ENCODE measurements at places on chromosomes 4 and X.

DNA sequence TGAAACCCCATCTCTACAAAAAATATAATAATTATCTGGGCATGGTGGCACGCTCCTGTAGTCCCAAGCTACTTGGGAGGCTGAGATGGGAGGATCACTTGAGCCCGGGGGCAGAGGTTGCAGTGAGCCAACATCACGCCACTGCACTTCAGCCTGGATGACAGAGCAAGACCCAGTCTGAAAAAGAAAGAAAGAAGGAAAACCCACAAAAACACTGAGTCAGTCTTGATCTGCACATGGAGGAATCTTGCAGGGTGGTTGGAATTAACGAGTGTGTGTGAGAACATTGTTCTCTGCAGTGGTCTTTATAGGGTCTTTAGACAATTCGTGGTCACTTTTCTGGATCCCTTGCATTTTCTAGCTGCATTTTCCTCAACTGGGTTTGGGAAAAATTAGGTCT is 23.2 kb downstream of the ADD1 start:
- DNase-seq = no peak

DNA sequence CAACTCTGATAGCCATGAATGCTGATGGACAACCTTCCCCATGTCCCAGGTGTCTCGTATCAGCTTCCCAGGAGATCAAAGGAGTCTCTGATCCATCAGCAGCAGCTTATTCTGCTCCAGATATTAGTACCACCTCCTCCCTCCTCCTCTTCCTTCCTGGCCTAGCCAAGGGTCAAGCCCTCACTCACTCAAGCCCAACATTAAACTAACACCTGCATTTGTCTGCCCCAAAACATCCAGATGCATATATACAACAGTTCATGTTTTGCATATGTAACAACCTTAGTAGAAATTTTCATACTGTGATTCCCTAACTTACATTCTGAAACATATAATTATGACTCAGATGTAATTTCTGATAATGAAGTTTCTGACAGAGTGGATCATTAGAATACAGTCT is 29.9 kb downstream of the BCLAF3 start:
- no peak for DNase-seq

DNA sequence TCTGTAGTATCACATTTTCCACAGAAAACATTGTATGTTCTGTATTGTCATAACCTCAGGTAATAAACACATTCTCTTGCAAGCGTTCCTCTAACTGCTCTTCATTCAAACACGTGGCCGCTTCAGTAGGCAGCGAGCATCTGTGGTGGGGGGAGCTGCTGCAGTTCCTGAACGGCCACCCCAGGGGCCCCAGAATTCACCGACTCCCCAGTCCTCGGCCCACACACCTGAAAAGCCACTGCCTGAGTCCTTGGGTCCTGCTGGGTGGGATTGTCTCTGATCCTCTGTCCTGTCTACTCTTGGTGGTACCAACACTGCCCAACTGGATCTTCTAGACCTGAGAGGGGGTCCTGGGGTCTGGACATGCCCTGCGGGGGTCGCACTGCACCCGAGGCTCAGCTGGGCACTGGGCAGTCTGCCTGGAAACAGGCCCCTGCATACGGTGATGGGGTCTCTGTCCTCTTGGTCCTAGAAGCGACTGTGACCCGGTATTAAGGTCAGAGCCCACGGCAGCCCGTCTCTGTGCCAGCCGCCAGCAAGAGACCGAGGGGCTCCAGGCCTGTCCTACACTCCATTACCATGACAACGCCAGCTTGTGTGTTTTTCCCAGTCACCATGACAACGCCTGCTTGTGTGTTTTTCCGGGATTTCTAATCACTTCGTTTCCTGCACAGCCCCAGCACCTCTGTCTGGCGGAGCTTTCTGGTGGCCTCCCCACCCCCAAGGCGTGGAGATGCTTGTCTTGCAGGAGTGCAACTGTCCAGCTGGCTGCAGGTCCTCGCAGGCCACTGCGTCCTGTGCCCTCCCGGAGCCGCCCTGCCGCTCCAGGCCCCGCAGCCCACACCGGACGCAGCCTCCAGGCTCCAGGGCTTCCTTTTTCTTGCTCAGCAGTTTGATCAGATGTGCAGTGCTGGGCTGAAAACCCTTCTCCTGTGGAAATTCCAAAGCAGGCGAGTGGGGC is 16.0 kb downstream of the CTBP1 start:
- DNase-seq = no peak

GRCh38 chrX:131747173-131747572 is 203.3 kb downstream of the OR13H1 start:
- DNase-seq = peak; percentile 81

DNA sequence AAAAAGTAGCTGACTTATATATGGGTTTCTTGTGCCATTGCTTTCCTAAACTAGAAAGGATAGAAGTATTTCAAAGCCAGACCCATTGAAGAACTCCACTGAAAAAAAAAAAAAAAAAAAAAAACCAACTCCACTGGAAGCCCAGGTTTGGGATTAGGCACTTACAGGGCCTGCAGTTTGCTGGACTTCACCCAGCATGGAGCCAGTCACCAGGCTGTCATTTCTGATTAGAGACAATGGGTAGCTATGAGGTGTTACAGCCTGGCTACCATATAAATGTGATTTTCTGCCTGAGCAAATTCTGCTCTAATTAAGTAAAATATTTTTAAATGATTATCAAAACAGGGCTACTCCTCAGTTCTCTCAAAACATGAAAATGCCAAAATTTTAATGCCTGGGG is 49.5 kb downstream of the HS6ST2 start:
- DNase-seq = no peak

GRCh38 chr4:1819284-1819683 is 26.2 kb downstream of the FGFR3 start:
- no peak for DNase-seq

- DNase-seq = no peak
These were observed 81.3 kb upstream of the JADE1 start for GRCh38 chr4:128728190-128728589.

DNA sequence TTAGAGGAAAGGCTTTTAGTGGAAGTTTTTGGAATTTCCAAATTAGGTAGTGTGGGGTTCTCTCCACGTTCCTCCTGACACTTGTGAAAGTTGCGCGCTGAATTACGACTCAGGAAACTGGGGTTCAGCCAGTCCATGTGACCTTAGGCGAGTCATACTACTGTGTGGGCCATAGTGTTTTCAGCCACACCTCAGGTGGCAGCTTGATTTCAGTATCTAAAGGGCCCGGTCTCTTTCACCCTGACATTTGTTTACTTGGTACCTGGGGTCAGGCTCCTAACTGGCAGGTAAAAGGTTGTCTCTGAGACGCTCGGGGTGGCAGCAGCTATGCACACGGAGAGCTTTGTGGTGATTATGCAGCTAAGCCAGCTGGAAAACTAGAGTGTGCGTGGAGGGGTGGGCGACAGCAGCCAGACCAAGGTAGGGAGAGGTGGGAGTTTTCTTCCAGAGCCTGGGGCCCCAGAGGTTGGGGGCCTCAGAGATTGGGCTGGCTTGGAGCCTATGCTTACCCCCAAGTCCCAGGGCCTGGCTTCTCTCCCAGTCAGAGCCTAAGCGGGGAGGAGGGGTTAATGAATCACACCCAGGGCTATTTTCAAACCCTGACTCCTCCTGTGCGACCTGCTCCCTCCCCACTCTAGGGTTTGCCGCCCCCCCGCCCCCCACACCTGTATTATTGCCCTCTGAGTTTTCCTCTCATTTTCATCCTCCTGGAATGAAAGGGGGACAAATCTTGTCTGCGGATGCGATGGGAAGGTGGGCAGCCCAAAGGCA is 47.2 kb downstream of the STARD8 start:
- DNase-seq = no peak

- no peak for DNase-seq
These were observed 161.2 kb upstream of the AGTR2 start for GRCh38 chrX:116009346-116009745.

DNA sequence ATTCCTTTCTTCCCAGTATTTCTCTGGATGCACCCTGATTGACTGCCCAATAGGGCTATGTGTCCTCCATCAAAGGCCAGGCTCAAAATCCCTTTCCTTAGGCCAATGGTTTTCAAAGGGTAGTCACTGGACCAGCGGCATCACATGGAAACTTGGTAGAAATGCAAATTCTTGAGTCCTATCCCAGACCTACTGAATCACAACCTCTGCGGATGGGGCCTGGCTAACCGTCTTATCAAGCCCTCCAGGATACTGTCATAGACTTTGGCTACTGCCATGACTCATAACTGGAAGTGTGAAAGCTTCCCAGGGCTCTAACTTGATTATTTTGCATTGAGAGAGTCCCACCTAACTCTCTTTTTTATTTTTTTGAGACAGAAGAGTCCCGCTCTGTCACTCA is 71.9 kb upstream of the TFDP3 start:
- no peak for DNase-seq

- DNase-seq = no peak
These were observed 30.9 kb downstream of the FAM9B start for GRCh38 chrX:9003041-9003440.

DNA sequence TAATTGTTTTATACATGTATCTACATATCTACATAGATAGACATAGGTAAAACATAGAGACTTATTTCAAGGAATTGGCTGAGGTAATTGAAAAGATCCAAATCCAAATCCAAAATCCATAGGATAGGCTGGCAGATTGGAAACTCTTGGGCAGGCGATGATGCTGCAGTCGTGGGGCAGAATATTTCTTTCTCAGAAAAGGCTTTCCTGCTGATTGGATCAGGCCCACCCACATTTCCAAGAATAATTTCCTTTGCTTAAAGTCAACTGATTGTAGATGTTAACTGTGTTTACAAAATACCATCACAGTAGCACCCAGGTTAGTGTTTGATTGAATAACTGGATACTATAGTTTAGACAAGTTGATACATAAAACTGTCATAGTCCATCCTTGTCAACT is 27.2 kb downstream of the STIM2 start:
- DNase-seq = no peak

- DNase-seq = no peak
These were observed 51.6 kb upstream of the HTR2C start for GRCh38 chrX:114532111-114532805.

DNA sequence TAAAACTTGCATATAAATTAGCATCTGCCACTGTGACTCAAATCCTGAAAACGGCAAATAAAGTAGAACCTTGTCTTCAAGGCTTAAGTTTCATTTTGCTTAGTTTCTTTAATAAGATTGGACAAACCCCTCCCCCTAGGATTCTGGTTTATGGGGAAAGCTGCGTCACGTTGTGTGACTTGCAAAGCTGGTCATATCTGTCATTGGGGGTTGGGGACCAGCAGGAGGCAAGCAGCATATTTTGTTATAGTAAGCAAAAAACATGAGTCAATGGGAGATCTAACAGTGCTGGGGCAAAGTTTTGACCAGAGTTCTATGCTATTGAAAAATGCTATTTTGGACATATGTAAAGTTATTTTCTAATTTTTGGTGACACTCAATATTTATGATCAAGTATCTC is 407.3 kb downstream of the PCDH18 start:
- no peak for DNase-seq

- no peak for DNase-seq
These were observed 151.1 kb downstream of the SLC7A11 start for GRCh38 chr4:138090918-138091676.

GRCh38 chr4:95105983-95106382 is 348.2 kb downstream of the BMPR1B start:
- no peak for DNase-seq

GRCh38 chr4:5874811-5875449 is 18.0 kb downstream of the CRMP1 start:
- DNase-seq = no peak

DNA sequence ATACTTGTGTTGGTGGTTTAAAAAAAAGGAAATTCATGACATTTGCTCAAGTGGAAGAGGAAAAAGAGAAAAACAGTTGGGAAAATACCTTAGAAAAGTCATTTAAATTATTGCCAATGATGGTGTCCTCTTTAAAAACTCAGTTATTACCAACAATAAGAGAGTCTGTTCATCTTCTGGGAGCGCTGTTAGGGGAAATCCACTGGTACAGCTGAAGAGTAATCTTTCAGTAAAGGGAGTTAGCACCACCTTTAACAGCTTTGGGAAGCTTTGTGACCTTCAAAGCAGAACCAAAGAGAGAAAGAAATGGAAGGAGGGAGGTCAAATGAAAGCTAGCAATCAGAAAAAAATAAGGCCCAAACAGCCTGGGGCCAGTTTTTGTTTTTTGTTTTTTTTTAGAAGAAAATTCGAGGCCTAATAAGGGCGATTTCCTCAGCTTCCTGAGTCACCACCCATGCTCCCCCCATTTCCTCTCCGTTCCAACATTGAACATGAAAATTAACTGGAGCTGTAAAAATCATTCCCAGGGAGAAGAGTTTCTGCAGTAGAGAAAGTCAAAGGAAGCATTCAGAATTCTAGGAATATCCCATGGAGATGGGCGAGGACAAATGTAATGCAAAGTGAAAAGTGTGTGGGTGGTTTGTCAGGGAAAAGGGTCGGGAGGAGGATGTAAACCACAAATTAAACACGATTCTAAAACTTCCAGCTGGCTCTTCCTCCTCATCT is 115.1 kb downstream of the SH3KBP1 start:
- DNase-seq = no peak

DNA sequence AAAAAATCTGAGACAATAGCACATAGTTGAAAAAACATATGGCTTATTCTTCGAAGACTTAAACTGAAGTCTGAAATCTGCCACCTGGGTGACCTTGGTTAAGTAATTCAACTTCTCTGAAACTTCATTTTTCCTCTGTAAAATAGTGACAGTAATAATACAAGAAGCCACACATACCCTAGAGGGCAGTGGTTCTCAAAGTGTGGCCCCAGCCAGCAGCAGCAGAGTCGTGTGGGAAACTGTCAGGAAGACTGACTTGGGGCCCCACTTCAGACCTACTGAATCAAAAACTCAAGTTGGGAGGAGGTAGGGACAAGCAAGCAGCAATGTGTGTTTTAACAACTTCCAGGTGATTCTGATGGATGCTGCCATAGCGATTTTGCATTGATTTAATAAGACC is 249.9 kb downstream of the HNRNPD start:
- DNase-seq = no peak

GRCh38 chr4:165563851-165564250 is 185.0 kb downstream of the CPE start:
- no peak for DNase-seq

- DNase-seq = no peak
These were observed 297.5 kb upstream of the KLF3 start for GRCh38 chr4:38366456-38366855.

GRCh38 chrX:34879886-34880285 is 62.7 kb upstream of the FAM47B start:
- DNase-seq = no peak

- DNase-seq = no peak
These were observed 21.1 kb downstream of the HTRA3 start for GRCh38 chr4:8290701-8290970.

DNA sequence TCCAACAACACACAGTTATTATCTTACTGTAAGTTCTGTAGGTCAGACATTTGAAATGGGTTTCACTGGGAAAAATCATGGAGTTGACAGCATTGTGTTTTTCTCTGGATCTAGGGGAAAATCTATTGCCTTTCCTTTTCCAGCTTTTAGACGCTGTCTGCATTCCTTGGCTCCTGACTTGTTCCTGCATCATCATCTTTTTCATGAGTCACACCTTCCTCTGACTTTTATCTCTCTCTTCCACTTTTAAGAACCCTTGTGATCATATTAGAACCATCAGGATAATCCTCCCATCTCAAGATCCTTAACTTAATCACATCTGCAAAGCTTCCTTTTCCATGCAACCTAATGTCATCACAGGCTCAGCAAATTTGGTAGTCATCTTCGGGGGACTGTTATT is 1454.8 kb downstream of the RPA4 start:
- DNase-seq = no peak

Data from immature natural killer cell (primary cell).